IMR-90 (cell line): ENCODE measurements at places on chromosomes 6 and 20. TPM values are rescaled to one million over a fixed set of nuclear protein-coding genes. Genes with fewer than 3 reads are reported as not detected.

JPH2 gene
- total RNA-seq, result 0.54 and 0.83 TPM in 2 replicates

C6orf58 gene
- not detected in 2 replicates for total RNA-seq

DDX27 gene
- total RNA-seq, result 28.3 and 33.2 TPM in 2 replicates

CDK19 gene
- 6.8 and 7.5 TPM in 2 replicates for total RNA-seq

TRAPPC3L gene
- total RNA-seq, result under 0.01 TPM in 1 of 2 replicates, not detected in the other

CPXM1 gene
- total RNA-seq, result 0.83 and 1.1 TPM in 2 replicates

MUC22 gene
- not detected in 2 replicates for total RNA-seq

GHRH gene
- not detected in 2 replicates for total RNA-seq
